ENCODE measurements at places on chromosomes 5 and 9. TPM values are rescaled to one million over a fixed set of nuclear protein-coding genes. Genes with fewer than 3 reads are reported as not detected.

DNA sequence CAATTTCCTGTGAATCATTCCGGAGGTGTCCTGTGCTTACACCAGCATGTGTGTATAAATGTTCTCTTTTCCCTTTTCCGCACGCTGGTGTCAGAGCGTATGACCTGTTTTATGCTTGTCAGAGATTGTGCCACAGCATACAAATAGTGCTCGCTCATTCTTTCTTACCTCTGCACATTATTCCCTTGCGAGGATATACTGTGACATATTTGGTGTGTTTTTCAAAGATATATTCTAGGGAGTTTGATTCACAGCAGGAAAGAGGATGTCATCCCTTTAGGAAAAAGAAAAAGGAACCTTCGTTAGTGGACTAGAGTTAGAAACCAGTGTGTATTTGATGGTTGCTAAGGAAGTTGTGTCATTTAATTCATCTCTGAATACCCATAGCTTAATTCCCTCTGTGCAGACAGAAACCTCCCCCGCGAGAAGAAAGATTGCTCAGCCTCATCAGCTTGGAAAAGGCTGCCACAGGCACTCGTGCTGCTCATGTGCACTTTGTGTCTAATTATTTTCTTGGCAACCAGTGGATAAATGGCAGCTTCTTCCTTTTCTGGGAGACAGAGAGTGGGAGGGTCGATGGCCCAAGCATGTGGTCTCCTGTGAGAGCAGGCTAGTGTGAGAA is 14.7 kb upstream of the CCIN start:
- DNase-seq, result peak; percentile 82

DNA sequence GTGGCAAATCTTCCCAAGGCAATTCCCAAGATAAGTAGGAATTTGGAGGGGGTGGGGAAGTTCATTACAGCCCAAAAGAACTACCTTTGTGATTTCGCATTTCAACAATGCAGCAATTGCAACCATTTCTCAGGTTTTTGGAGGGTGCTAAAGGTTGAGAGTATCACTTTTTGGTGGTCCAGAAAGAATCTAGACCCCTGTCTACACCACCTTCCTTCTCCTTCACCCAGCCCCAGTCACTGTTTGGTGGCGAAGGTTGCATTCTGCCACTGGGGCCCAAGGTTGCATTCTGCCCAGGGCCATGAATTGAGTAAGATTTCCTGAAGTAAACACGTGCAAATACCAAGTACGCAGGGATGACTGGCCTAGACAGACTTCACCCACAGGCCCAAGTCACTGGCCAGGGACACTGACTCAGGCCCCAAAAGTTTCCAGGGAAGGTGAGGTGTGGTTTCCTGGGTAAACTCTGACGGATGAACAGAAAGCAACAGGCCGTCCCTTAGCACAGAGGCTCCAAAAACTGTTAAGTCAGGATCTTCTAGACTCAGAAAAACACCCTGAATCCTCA is 5.7 kb downstream of the PDE6A start:
- DNase-seq, result peak; percentile 77

- no peak for DNase-seq
These were observed 516 bp downstream of the MAST4 start for GRCh38 chr5:66596636-66597182.

- peak; percentile 76 for DNase-seq
These were observed 51.3 kb downstream of the ARHGEF37 start for GRCh38 chr5:149632311-149633251.

DNA sequence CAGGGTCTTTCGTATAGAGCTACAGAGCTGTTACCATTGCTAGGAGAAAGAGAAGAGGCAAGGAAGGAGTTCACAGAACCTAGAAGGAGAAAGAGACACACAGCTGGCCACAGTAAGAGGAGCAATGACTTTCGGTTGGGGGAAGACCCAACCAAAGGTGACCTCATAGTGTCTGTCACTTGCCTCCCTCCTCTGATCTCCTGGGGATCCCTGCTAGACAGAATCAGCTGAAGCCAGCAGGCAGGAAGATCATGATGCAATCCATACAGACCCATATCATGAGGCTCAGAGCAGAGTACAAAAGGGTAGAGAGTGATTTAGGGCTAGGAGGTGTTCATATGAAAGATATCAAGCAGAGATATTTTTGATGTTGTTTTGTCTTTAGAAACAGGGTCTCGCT is 26.0 kb upstream of the EPB41L4B start:
- no peak for DNase-seq

DNA sequence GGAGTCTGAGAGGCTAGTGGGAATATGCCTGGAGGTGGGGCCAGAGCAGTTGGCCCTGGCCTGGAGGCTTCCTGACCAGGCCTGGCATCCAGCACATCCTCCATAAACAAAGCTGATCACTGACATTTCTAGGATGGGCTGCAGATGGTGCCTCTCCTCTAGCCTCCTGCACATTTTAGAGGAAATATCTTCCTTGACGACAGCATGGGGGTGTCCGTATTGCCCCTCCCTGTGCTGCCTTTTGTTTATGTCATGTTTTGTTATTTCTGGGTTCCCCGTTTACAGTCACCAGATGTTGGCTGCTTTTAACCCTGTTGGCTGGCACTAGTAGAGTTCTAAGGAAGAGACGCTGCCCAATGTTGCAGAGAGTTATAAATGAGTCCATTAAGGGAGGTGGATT is 148.5 kb downstream of the PHF2 start:
- no peak for DNase-seq

GRCh38 chr9:79026316-79026715 is 545.4 kb upstream of the TLE4 start:
- DNase-seq, result peak; percentile 2

GRCh38 chr9:24118190-24118589 is 292.1 kb upstream of the ELAVL2 start:
- DNase-seq, result no peak

Gene PPP3R2
- not detected for total RNA-seq

Gene CORO2A
- total RNA-seq, result 0.30 TPM

Gene ARHGEF37
- total RNA-seq, result 7.1 TPM

Gene ARL14EPL
- total RNA-seq, result 0.58 TPM
